ENCODE measurements at places on chromosomes 4 and X.
A peak's percentile ranks its signal among the peaks of the same experiment; 100 is the strongest.

DNA sequence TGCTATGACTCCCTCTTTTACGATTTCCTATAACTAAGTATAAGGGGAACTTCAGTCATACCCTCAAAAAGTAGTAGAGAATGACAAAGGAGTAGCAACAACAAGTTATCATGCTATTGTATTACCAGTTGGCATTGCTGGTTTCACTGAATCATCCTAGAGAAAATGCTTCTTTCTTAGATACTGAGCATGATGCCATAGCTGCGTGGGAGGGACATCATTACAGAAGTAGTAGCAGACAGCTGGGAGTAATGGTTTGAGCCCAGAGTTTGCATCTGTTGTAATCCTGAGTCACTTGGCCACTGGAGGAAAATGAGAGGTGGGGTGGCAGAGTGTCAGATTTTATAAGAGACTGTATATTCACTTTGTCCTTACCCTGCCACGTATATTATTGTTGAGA lies 38.6 kb downstream of the MTMR1 start:
- H3K27me3 ChIP-seq: peaks cover 8% of the 10 kb centered on the region
- no peak for DNase-seq
- peaks cover 14% of the 10 kb centered on the region for H3K36me3 ChIP-seq
- H3K27ac ChIP-seq: no peak overlapping the region
- H3K4me1 ChIP-seq: peaks cover 8% of the 10 kb centered on the region

DNA sequence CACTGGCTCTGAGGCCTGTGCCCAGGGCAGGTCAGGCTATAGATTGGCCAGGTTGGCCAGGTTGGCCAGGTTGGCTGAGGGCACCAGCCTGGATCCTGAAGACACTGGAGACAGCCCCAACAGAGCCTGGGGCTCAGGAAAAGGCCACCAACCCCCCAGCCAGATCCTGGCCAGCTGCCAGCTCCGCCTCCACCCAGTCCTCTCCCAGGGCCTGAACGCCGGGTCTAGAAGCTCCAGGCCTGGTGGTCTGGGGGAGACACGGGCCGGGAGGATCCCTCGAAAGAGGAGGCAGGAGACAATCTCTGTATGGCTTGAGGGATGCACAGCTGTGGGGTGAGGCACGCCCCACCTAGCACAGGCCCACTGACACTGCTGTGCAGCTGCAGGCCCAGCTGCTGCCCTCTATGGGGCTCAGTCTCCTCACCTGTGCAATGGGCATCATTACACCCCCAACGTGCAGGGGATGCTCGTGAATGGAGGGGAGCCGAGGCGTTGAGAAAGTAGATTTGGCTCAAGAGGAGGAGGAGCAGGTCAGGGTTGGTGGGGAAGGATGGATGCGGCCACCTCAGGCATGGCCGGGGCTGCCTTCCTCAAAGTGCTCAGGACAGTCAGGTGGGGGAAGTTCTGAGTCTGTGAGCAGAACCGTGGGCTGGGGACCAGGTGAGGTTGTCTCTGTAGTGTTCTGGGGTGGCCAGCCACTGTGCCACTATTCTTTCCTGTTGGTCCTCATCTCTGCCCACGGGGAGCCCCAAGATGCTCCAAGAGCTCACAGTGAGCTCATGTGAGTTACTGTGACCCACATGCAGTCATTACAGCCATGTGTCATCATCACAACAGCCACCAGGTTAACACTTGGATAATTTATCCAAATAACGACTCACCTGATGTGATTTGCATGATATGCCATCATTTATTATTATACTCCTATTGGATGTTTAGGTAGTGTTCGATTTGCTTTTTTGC lies 10.8 kb upstream of the GAGE10 start:
- H3K27me3 ChIP-seq: peaks cover 19% of the 10 kb centered on the region
- no peak overlapping the region for H3K27ac ChIP-seq
- DNase-seq: no peak
- H3K36me3 ChIP-seq: no peaks in the 10 kb centered on the region

- H3K4me3 ChIP-seq: peak overlapping the region; percentile 25
- DNase-seq: no peak
- no peaks in the 10 kb centered on the region for H3K36me3 ChIP-seq
Observed at GRCh38 chr4:182975806-182976205, 58.6 kb upstream of the DCTD start.

DNA sequence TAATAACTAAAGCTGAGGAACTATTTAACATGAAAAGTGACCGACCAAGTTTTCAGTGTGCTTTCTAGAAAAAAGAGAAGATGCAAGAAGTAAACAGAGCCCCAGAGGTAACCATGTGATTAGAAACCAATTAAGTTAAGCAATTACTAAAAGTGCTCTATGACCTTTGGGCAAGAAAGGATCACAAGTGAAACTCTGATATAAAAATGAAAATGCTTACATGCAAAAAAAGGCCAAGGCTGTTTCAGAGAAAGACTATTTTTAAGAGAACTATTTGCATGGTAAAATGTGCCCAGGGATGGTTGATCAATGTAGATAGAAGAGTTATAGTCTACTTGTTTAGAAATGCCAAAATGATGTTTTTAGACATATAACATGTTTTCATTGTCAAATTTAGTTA lies 22.0 kb downstream of the KLHL15 start:
- H3K27ac ChIP-seq: no peak overlapping the region
- peaks cover 19% of the 10 kb centered on the region for H3K4me1 ChIP-seq
- no peak for DNase-seq

GRCh38 chrX:121227888-121228287 lies 180.5 kb downstream of the GLUD2 start:
- no peaks in the 10 kb centered on the region for H3K36me3 ChIP-seq
- H3K27me3 ChIP-seq: no peaks in the 10 kb centered on the region
- no peaks in the 10 kb centered on the region for H3K4me1 ChIP-seq
- no peak overlapping the region for H3K27ac ChIP-seq
- H3K4me3 ChIP-seq: no peak overlapping the region
- DNase-seq: no peak

DNA sequence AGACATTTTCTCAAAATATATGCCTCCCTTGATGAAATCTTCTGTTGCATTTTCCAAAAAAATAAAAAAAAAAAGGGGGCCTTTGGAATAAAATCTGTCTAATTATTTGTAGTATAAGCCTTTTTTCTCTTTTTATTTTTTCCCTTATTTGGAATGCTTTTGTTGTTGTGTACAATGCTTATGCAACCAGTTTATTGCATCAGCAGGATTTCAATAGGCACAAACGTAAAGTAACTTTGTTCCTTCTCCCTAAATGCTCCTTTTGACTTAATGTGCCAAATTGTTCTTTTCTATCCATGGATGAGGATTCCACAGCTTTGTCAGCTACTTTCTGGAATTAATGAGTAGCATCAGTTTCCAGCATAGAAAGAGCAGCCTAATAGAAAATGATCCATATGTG lies 59.6 kb upstream of the HPGD start:
- DNase-seq: no peak
- H3K4me3 ChIP-seq: no peak overlapping the region
- peaks cover 3% of the 10 kb centered on the region for H3K4me1 ChIP-seq
- no peaks in the 10 kb centered on the region for H3K27me3 ChIP-seq
- H3K36me3 ChIP-seq: no peaks in the 10 kb centered on the region

- no peak overlapping the region for H3K4me3 ChIP-seq
- H3K36me3 ChIP-seq: no peaks in the 10 kb centered on the region
- peaks cover 4% of the 10 kb centered on the region for H3K4me1 ChIP-seq
- peaks cover 5% of the 10 kb centered on the region for H3K27me3 ChIP-seq
- no peak overlapping the region for H3K27ac ChIP-seq
- no peak for DNase-seq
Observed at GRCh38 chrX:118049713-118050112, 66.9 kb downstream of the KLHL13 start.

- no peak for DNase-seq
- H3K27me3 ChIP-seq: peaks cover 13% of the 10 kb centered on the region
- no peaks in the 10 kb centered on the region for H3K36me3 ChIP-seq
Observed at GRCh38 chr4:54085284-54085683, 14.7 kb upstream of the GSX2 start.

GRCh38 chr4:16019649-16020048 lies 56.7 kb upstream of the FGFBP2 start:
- H3K27me3 ChIP-seq: peaks cover 20% of the 10 kb centered on the region
- H3K36me3 ChIP-seq: no peaks in the 10 kb centered on the region
- no peak for DNase-seq
- H3K27ac ChIP-seq: no peak overlapping the region
- H3K4me1 ChIP-seq: peaks cover 4% of the 10 kb centered on the region

- no peaks in the 10 kb centered on the region for H3K36me3 ChIP-seq
- H3K4me1 ChIP-seq: peaks cover 8% of the 10 kb centered on the region
- no peak overlapping the region for H3K27ac ChIP-seq
- H3K4me3 ChIP-seq: no peak overlapping the region
Observed at GRCh38 chr4:142818031-142818430, 28.1 kb downstream of the INPP4B start.

DNA sequence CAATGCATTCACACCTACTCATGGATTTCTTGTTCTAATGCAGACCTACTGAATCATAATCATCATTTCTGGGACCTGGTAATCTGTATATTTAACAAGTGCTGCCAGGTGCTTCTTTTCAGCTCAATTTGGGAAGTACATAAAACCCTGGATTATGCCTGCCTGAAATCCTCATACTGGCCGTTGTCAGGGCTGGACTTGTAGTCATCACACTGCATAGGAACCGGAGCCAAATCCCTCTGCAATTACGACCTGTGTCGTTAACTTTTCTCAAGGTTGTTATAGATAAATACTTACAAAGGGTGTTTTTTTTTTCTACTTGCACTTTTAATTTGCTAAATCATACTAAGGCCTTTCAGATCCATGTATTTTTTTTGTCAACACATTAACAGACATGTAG lies 294.9 kb upstream of the PRPS2 start:
- no peaks in the 10 kb centered on the region for H3K27me3 ChIP-seq
- H3K4me1 ChIP-seq: no peaks in the 10 kb centered on the region
- no peak overlapping the region for H3K27ac ChIP-seq

- H3K4me3 ChIP-seq: peak overlapping the region; percentile 78
- DNase-seq: peak; percentile 73
- H3K4me1 ChIP-seq: peaks cover 26% of the 10 kb centered on the region
- peak overlapping the region; percentile 42 for H3K27ac ChIP-seq
- no peaks in the 10 kb centered on the region for H3K36me3 ChIP-seq
- peaks cover 10% of the 10 kb centered on the region for H3K27me3 ChIP-seq
Observed at GRCh38 chrX:150365051-150365989, 2.2 kb downstream of the MAMLD1 start.
